ENCODE measurements at places on chromosomes 6 and 20. TPM values are rescaled to one million over a fixed set of nuclear protein-coding genes. Genes with fewer than 3 reads are reported as not detected.

- H3K27ac ChIP-seq: no peak overlapping the region
- no peaks in the 10 kb centered on the region for H3K36me3 ChIP-seq
- no peaks in the 10 kb centered on the region for H3K27me3 ChIP-seq
- no peak overlapping the region for H3K4me3 ChIP-seq
These were observed 107.5 kb downstream of the FAXC start for GRCh38 chr6:99241905-99242534.

- no peak for DNase-seq
- no peaks in the 10 kb centered on the region for H3K4me1 ChIP-seq
- H3K36me3 ChIP-seq: no peaks in the 10 kb centered on the region
- H3K4me3 ChIP-seq: no peak overlapping the region
- no peak overlapping the region for H3K27ac ChIP-seq
- no peaks in the 10 kb centered on the region for H3K27me3 ChIP-seq
These were observed 16.3 kb downstream of the BMP2 start for GRCh38 chr20:6783752-6784151.

GRCh38 chr20:47058236-47058635, 163.6 kb downstream of the EYA2 start:
- peaks cover 15% of the 10 kb centered on the region for H3K4me1 ChIP-seq
- DNase-seq: no peak
- no peak overlapping the region for H3K27ac ChIP-seq

GRCh38 chr6:83914953-83915352, 55.5 kb downstream of the CYB5R4 start:
- DNase-seq: no peak
- no peaks in the 10 kb centered on the region for H3K27me3 ChIP-seq
- no peaks in the 10 kb centered on the region for H3K36me3 ChIP-seq

DNA sequence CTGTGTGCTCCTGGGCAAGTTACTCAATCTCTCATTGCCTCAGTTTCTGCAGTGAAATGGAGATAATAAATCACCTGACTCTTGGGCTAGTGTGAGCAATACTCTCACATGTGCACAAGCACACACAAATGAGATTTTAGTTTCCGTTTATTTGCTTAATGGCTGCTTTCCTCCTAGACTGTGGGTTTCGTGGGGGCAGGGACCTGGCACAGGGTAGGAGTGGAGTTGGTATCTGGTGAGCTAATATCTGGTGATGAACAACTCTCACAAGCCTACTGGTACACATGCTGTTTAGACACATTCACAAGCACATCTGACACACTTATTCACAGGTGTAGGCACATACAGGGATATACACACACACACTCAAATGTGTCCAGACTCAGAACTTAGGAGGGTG, 73.8 kb downstream of the TOX2 start:
- no peaks in the 10 kb centered on the region for H3K4me1 ChIP-seq
- H3K27me3 ChIP-seq: peaks cover 2% of the 10 kb centered on the region
- DNase-seq: no peak
- no peak overlapping the region for H3K4me3 ChIP-seq

GRCh38 chr6:3162565-3163247, 5.4 kb upstream of the TUBB2A start:
- peak overlapping the region; percentile 95 for H3K4me3 ChIP-seq
- peaks cover 44% of the 10 kb centered on the region for H3K4me1 ChIP-seq
- peaks cover 4% of the 10 kb centered on the region for H3K27me3 ChIP-seq
- H3K36me3 ChIP-seq: no peaks in the 10 kb centered on the region
- peak; percentile 83 for DNase-seq

GRCh38 chr20:48373555-48373934, 454.3 kb downstream of the PREX1 start:
- peaks cover 4% of the 10 kb centered on the region for H3K27me3 ChIP-seq
- H3K36me3 ChIP-seq: no peaks in the 10 kb centered on the region
- H3K4me3 ChIP-seq: no peak overlapping the region
- DNase-seq: no peak
- peaks cover 27% of the 10 kb centered on the region for H3K4me1 ChIP-seq
- H3K27ac ChIP-seq: no peak overlapping the region

GRCh38 chr6:96721227-96721626, 116.0 kb downstream of the GPR63 start:
- no peak overlapping the region for H3K27ac ChIP-seq
- H3K27me3 ChIP-seq: no peaks in the 10 kb centered on the region
- H3K4me1 ChIP-seq: peaks cover 12% of the 10 kb centered on the region
- no peak overlapping the region for H3K4me3 ChIP-seq
- no peak for DNase-seq

DNA sequence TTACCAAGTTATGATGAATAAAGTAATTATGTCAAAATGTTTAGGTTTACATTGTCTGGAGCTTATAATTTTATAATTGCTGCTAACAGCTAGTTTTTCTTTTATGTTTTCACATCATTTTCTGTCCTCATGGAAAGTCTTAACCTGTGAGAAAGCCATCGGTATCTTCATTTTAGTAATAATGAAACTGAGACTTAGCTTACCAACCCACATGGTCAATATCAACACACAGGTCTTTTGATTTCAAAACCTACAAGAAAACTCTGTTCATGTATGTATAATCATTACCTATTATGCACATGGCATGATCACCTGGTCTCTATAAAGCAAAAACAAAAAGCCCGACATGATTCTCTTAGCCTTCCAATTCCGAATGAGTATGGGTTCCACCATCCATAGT, 61.9 kb downstream of the KCNQ5 start:
- H3K27ac ChIP-seq: no peak overlapping the region
- no peak for DNase-seq
- no peaks in the 10 kb centered on the region for H3K27me3 ChIP-seq

- no peak overlapping the region for H3K27ac ChIP-seq
- H3K4me3 ChIP-seq: no peak overlapping the region
- peaks cover 14% of the 10 kb centered on the region for H3K4me1 ChIP-seq
- H3K36me3 ChIP-seq: no peaks in the 10 kb centered on the region
- no peak for DNase-seq
These were observed 46.8 kb downstream of the CTCFL start for GRCh38 chr20:57478176-57478575.

GRCh38 chr6:64815718-64816117, 891.3 kb downstream of the EYS start:
- no peak for DNase-seq
- H3K4me3 ChIP-seq: no peak overlapping the region
- peaks cover 2% of the 10 kb centered on the region for H3K4me1 ChIP-seq
- H3K27me3 ChIP-seq: no peaks in the 10 kb centered on the region
- no peaks in the 10 kb centered on the region for H3K36me3 ChIP-seq

DNA sequence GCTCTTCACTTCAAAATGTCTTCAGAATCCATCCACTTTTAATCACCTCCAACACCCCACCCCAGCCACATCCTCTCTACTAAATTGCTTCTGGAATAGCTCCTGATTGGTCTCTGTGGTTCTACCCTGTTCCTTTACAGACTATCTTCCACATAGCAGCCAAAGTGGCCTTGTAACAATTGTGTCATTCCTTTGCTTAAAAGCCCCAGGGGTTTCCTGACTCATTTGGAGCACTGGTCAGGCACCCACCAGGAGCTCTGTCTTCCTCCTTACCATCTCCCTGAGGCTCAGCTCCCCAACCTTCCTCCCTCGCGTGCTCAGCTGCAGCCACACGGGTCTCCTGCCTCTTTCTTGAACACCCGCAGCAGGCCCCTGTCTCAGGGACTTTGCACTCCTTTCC, 126.8 kb downstream of the HIVEP1 start:
- H3K4me3 ChIP-seq: peak overlapping the region; percentile 7
- DNase-seq: no peak
- no peak overlapping the region for H3K27ac ChIP-seq
- no peaks in the 10 kb centered on the region for H3K4me1 ChIP-seq
- H3K36me3 ChIP-seq: peaks cover 35% of the 10 kb centered on the region
- H3K27me3 ChIP-seq: no peaks in the 10 kb centered on the region

DNA sequence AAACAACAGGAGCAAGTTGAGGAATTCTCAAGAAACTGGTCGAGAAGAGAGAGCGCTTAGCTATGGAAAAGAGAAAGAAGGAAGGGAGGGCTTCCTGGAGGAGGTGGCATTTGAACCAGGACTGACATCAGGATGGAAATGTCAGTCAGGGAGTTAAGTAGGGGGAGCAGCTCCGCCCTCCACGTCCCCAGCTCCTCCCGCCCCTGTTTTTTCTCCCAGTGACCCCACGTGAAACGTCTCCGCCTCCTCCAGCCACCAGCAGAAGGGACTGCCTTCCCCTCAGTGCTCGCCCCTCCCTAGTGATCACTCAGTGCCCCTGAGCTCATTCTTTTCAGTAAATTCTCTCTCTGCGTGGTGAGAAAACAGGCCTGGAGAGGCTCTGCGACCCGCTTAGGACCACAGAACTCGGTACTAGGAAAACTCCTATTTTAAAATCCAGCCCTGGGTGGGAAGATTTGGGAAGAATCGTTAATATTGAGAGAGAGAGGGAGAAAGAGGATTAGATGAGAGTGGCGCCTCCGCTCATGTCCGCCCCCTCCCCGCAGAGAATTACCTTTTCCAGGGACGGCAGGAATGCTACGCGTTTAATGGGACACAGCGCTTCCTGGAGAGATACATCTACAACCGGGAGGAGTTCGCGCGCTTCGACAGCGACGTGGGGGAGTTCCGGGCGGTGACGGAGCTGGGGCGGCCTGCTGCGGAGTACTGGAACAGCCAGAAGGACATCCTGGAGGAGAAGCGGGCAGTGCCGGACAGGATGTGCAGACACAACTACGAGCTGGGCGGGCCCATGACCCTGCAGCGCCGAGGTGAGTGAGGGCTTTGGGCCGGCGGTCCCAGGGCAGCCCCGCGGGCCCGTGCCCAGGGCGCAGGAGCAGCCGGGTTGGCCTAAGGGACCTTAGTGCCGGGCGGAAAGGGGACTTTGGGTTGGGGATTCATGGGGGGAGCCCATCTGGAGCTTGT, 4.6 kb downstream of the HLA-DPB1 start:
- peaks cover 5% of the 10 kb centered on the region for H3K4me1 ChIP-seq
- peak; percentile 47 for DNase-seq
- H3K27me3 ChIP-seq: peaks cover 4% of the 10 kb centered on the region
- H3K36me3 ChIP-seq: peaks cover 11% of the 10 kb centered on the region
- H3K27ac ChIP-seq: peak overlapping the region; percentile 70

- peaks cover 5% of the 10 kb centered on the region for H3K4me1 ChIP-seq
- H3K27me3 ChIP-seq: no peaks in the 10 kb centered on the region
- no peaks in the 10 kb centered on the region for H3K36me3 ChIP-seq
- no peak for DNase-seq
- H3K27ac ChIP-seq: no peak overlapping the region
- H3K4me3 ChIP-seq: peak overlapping the region; percentile 18
These were observed 49.9 kb upstream of the RANBP9 start for GRCh38 chr6:13761361-13762036.

DNA sequence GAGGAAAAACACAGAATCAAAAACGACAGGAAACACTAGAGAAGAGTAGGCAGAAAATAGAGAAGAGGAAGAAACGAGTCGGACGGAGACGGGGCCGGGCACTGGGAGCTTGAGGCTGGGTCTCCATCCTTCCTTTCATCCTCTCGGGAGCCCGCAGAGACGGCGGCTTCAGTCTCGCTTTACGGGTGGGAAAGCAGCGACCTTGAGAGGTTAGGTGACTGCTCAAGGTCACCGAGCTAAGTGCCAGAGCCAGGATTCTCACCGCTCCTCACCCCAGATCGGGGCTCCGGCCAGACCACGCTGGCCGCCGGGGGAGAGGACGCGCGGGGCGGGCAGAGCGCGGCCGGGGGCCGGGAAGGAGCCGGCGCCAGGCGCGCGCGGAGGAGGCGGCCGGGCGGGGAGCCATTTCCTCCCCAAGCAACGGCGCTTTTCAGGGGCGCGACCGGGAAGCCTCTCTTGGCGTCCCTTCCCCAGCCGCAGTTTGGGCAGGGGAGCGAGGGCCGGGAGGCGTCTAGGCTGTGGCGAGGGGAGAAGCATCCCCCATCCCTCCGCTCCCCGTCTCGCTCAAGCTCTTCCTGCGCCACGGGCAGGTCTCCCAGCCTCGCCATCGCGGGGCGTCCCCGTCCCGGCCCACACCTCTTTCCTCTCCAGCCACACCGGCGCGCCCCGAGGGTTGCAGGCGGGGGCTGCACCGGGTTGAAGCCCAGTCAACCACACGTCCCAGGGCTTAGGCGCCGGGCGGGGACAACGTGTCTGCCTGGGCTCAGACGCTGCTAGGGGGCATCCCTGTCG, 24.1 kb upstream of the MAP3K7 start:
- H3K4me1 ChIP-seq: peaks cover 3% of the 10 kb centered on the region
- no peaks in the 10 kb centered on the region for H3K36me3 ChIP-seq
- H3K27me3 ChIP-seq: no peaks in the 10 kb centered on the region
- peak overlapping the region; percentile 90 for H3K4me3 ChIP-seq

GRCh38 chr6:111551521-111552231, 54.0 kb downstream of the TRAF3IP2 start:
- no peak for DNase-seq
- H3K27me3 ChIP-seq: no peaks in the 10 kb centered on the region
- H3K27ac ChIP-seq: peak overlapping the region; percentile 76
- H3K36me3 ChIP-seq: no peaks in the 10 kb centered on the region
- peaks cover 19% of the 10 kb centered on the region for H3K4me1 ChIP-seq

GRCh38 chr6:28525496-28526039, at the start of gene GPX5:
GPX5 (plus strand) TSS chr6:28525881; CDS start chr6:28526014, 133 bp downstream.
- no peak for DNase-seq
- H3K36me3 ChIP-seq: no peaks in the 10 kb centered on the region
- peaks cover 4% of the 10 kb centered on the region for H3K27me3 ChIP-seq
- H3K4me3 ChIP-seq: peak within 1 kb of the TSS; percentile 30
- no peak within 1 kb of the TSS for H3K27ac ChIP-seq

- no peak for DNase-seq
- no peaks in the 10 kb centered on the region for H3K36me3 ChIP-seq
These were observed 637.0 kb downstream of the COL12A1 start for GRCh38 chr6:74568861-74569260.

The OPRL1 gene
- 2.9 TPM for total RNA-seq

The DUSP22 gene
- total RNA-seq: 40.4 TPM

The BMP6 gene
- 0.25 TPM for total RNA-seq

The UNC5CL gene
- 1.0 TPM for total RNA-seq

The SAMD5 gene
- 1.6 TPM for total RNA-seq

Measured in glutamatergic neuron (in vitro differentiated cells).